Stimulated activated CD4-positive, alpha-beta T cell treated with anti-CD3 and anti-CD28 coated beads, Interleukin-1b, Interleukin-23, amount 100 ng/mL, for 4 hours (primary cell): ENCODE measurements at places on chromosomes 1 and 21.
A peak's percentile ranks its signal among the peaks of the same experiment; 100 is the strongest.

GRCh38 chr1:197544553-197544952 is 230.7 kb downstream of the DENND1B start:
- no peak for DNase-seq

DNA sequence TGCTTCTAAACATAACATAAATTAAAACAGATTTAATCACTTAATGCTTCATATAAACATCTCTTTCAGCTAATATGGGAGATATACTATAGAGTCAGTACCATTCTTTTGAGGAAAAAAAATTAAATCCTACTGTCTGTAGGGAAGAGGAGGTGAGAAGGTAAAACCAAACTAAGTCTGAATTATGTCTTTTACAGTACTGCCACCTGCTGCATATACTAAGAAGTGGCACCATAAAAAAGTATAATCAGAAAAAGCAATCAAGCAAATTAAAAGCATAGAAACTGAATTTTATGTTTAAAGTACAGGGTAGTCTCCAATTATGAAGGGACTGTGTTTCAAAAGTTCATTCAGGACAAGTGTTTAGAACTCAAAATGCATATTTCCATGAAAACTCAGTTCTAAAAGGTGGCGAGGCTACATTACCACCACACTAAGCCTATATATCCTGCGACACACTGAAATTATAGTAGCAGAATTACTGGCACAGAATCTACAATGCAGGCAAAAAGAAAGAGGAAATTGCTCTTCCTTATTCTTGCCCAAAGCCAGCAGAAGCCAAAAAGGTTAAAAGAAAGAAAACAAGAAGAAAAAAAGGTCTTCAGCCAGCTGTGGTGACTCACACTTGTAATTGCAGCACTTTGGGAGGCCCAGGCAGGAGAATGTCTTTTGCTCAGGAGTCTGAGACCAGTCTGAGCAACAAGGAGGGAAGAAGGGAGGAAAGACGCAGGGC is 9.0 kb downstream of the NSL1 start:
- no peak for DNase-seq

DNA sequence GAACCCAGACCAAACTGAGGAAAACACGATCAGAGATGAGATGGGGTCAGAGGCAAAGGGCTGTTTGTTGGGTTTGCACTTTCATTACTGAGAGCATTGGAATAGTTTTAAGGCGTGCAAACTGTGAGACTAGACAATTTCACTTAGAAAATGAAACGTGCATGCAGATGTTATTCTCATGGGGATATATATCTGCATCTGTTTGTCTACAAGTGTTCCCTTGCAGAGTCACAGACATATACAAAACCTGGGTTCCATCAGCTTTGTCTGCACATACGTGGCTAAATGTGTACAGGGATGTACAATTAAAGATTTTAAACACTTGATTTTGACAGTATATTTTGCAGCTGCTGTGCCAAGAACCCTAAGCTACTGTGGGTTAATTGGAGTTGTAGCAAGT is 355.4 kb downstream of the KIF26B start:
- no peak for DNase-seq

DNA sequence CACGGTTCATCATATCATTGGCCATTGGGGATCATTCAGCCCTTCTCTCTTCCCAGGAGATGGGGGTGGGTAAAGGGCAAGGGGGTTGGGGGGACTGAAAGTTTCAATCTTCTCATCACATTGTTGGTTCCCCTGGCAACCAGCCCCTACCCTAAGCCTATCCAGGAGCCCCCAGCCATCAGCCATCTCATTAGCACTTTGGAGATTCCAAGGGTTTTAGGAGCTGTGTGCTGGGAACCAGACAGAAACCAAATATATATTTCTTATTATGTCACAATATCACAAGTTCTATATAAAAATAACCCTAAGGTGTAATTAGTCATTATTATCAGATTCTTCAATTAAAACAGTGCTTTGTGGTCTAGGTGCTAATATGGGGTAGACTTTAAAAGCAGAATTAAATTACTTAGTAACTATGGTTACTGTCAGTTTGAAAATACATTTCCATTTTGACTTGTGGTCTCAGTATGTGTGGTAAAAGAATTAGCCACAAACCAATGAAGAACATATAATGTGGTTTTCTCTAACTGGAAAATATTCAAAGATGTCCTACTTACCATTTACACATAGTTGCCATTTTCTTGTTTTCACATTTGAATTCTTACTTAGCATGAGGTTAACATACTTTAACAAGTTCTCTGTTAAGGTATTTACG is 28.1 kb downstream of the IL23R start:
- no peak for DNase-seq

- DNase-seq = no peak
Measured at GRCh38 chr1:234600418-234601281, 9.3 kb downstream of the IRF2BP2 start.

- DNase-seq = no peak
Measured at GRCh38 chr1:43065616-43066399, 106.3 kb downstream of the EBNA1BP2 start.

GRCh38 chr1:183600136-183600535 is 9.9 kb upstream of the NCF2 start:
- DNase-seq = no peak

DNA sequence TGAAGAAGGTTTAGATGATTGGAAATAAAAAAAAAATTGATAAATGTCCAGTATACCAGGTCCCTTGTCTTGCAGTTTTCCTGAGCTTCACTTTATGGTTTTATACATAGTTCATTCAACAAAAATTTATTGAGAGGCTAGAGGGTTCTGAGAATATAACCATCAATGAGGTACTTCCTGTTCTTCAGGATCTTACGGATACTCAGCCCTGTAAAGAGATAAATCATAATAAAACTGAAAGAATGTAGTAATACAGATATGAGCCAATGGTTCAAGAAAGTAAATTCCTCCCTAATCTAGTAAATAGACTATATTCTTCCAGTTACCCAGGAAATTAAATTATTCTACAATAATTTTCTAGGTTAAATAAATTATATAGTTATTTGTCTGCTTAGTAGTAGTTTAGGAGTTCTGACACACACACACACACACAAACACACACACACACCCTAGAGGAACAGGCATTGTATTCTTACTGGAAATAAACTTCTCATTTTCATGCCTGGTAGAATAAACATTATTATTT is 70.4 kb upstream of the HMCN1 start:
- no peak for DNase-seq

- peak; percentile 21 for DNase-seq
Measured at GRCh38 chr1:93908394-93909145, 660 bp downstream of the GCLM start.

- peak; percentile 60 for DNase-seq
Measured at GRCh38 chr1:41919764-41920397, 1.2 kb upstream of the HIVEP3 start.

GRCh38 chr1:153337980-153338853 is 10.4 kb downstream of the PGLYRP4 start:
- DNase-seq = no peak

- DNase-seq = no peak
Measured at GRCh38 chr1:1426496-1427105, 5.5 kb upstream of the ANKRD65 start.
